ENCODE measurements at places on chromosomes 1 and 21.

DNA sequence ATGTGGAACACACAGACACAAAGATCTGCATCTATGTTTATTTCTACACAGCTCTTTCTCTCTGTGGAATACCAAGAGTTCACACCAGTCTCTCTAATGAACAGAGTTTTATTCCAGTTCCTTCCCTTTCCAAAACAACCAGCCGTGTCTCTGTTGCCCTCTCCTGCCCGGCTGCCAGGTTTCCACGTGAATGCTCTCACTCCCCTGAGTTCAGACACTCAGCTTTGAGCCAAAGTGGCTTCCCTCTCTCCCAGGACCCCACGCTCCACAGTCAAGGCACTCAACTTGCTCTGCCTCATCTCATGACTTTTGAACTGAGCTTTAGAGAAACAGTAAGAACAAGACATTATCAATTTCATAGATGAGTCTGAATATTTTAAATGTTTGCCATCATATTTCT, 488.9 kb downstream of the SMYD3 start:
- no peak for DNase-seq

DNA sequence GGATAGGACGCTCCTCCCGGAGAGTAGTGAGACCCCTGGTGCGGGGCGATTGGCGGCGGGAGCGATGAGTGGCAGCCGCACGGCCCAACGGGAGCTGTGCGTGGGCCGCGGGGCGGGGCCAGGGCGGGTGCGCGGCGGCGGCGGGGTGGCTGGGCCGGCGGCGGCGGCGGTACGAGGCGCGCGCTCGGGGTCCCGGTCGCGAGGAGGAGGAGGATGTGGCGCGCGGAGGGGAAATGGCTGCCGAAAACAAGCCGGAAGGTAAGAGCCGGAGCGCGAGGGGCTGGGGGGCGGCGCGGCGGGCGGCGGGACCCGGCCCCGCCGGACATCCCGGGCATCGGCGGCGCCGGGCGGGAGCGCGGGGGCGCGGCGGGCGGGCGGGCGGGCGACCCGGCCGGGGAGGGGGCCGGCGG, at the start of gene CAMTA1:
Gene CAMTA1 (plus strand): TSS at position 137 of the 410 bp plus-strand sequence. CDS start 77 bp downstream, at position 214.
- no peak for DNase-seq

- no peak for DNase-seq
These were observed 750 bp downstream of the RHOU start for GRCh38 chr1:228735871-228736586.

- DNase-seq = no peak
These were observed 1.4 kb downstream of the CXADR start for GRCh38 chr21:17514124-17514845.

GRCh38 chr1:6905331-6905730, 120.1 kb downstream of the CAMTA1 start:
- no peak for DNase-seq

DNA sequence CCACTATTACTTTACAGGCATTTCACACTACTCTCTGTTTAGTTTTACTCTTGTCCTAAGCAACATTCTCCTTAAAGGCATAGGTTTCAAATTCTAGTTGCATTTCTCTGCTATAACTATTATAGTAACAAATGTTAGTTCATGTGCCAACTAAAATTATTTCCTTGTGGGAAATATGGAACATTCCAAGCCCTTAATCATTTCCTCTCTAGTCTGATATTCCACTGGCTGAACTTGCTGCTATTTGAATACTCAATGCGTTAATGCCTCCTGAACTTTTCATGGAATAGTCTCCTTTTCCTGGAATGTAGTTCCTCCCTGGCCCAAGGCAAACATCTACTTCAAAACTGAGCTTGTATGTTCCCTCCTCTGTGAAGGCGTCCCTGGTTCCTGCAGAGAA, 19.3 kb upstream of the TBX19 start:
- no peak for DNase-seq

- no peak for DNase-seq
These were observed 27.0 kb upstream of the C1orf159 start for GRCh38 chr1:1142844-1143243.

GRCh38 chr1:221192055-221192454, 312.8 kb downstream of the HLX start:
- no peak for DNase-seq

- no peak for DNase-seq
These were observed 499 bp upstream of the CRTC2 start for GRCh38 chr1:153958961-153959260.

DNA sequence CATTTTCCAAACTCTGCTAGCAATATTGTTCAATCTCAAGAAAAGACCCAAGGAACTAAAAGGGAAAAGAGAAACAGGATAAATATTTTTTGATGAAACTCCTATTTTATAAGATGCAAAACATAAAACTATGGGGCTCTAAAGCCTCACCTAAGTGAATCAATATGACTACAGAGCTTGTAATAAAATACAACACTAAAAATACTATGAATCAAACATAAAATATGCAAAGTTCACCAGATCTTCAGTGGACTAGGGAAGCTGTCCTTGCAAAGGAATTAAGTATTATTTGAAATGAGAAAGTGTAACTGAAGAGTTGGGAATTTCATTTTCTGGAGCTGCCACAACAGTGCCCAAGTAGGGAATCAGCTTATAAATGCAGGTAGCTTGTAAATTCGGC, 124.5 kb downstream of the CRB1 start:
- DNase-seq = no peak

GRCh38 chr1:159845751-159846629, 16.5 kb downstream of the VSIG8 start:
- DNase-seq = no peak

GRCh38 chr1:160136121-160136925, 15.1 kb upstream of the ATP1A4 start:
- DNase-seq = no peak

DNA sequence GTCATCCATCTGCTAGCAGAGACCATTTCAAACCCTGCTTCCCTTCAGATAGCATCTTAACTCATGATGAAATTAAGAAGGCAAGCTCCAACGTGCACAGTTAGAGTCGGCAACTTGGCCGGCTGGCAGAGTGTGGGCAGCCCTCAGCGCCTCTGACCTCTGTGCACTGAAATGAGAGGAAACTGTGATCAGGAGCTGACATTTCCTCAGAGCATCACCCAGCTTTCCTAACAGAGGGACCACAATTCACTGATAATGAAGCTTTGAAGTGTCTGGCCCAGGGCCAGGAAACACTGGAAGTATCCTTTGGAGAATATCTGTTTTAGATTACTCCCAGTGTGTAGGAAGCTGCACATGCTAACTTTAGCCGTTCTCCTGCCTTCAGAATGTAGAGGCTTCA, 145.0 kb upstream of the ZC3H11B start:
- no peak for DNase-seq

DNA sequence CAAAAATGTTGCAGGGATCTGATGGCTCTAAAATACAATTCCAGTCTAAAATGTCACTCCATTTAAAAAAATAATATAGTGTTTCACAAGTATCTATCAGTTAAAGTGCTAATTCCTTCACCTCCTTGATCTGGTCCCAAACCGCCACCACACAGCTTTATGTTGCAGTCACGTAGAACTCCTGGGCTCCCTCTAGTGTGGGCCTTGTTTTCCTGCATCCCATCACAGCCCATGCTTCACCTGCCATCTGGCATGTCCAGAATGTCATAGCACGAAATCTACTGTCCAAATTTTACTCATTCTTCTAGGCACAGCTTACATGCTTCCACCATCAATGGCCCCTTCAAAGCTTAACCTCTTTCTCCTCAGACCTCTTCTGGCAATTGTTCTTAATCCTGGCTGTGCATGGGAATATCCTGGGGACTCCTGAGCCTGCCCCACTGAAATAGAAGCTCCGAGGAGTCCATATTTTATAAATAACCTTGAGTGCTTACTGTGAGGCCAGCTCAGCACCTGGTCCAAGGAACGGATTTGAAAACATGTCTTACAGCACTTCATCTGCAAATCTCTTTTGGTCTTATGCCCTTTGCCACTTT, 15.5 kb downstream of the FYB2 start:
- no peak for DNase-seq

- no peak for DNase-seq
These were observed 53.9 kb downstream of the SELENOF start for GRCh38 chr1:86860020-86860419.

DNA sequence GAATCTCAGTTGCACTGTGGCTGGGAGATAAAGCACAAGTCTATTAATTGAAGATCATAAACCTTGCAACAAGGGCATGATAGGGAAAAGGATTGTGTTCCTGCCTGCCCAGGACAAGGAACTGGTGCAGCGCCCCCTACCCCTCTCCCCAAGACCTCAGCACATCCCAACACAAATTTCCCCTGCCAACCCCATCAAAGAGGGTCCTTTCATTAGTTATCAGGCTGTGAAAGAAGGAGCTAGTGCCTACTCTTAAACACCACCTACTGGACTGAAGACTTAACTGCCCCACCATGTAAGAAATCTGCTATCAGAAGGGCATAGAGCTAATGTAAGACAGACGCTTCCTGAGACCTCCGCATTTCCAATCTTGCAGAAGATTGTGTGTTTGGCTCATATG, 372.6 kb downstream of the AGBL4 start:
- DNase-seq = no peak

DNA sequence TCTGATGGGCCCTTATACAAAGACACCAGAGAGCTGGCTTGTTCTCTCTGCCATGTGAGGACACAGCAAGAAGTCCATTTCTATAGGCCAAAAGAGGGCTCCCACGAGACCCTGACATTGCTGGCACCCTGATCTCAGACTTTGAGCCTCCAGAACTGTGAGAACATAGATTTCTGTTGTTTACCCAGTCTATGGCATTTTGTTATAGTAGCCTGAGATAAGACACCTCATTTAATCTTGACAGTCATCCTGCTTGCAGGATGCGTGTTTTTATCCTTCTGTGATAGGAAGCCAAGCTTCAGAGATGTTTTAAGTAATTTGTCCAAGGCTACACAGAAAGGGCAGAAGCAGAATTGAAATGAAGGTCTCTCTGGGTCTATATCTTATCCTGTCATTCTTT, 138.8 kb upstream of the HOOK1 start:
- DNase-seq = no peak

- no peak for DNase-seq
These were observed 3.3 kb downstream of the RSRP1 start for GRCh38 chr1:25243907-25244306.

DNA sequence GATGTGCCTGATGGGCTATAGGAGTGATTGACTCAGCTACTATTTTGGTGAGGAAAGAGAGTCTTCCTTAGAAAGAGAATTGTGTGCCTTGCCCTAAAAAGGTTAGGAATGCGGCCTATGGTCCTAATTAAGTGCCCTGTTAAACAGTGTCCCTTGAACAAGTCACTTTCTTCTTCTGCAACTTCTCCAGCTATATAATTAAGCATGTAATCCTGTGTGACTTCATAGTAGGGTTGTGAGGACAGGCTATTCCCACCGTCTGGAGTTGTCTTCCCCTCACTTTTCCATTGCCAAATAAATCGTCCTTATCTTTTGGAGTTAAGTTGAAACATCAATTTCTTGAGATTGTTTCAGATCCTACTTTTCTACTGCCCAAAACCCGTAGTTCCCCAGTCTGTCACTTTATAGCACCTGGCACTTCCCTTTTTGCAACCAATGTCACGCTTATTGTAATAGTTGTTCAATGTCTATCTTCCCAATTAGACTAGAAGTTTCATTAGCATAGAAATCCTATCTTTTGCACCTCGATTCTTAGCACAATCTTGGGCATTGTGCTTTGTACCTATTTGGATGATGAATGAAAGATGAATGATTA, 27.6 kb upstream of the SLC16A1 start:
- DNase-seq = no peak

DNA sequence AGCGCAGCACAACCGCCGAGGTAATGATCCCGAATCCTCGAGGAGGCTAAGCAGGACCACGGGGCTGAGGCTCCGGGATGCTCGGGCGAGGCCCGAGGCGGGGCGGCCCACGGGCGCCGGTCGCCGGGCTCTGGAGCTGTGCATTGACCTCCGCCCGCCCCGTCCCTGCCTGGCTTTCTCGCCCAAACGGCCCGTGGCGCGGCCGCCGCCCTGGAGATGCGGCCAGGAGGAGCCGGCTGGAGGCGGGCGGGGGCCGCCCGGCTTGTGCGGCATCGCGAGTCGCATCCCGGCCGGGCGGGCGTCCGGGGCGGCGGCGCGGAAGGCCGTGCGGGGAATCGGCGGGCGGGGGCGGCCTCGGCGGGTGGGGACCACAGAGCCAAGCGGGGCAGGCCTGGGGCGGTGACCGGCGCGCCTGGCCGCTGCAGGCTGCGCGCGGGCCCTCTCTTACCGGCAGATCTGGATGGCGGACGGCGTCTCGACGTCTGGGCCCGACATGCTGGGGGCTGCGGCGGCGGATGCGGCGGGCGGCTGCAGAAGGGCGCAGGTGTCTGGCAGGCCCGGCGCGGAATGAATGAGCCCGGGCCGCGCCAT, 663 bp downstream of the ACOT7 start:
- no peak for DNase-seq

GRCh38 chr1:209802117-209802779, 3.7 kb downstream of the IRF6 start:
- no peak for DNase-seq

- DNase-seq = no peak
These were observed 72.6 kb downstream of the MDM4 start for GRCh38 chr1:204588826-204589225.

DNA sequence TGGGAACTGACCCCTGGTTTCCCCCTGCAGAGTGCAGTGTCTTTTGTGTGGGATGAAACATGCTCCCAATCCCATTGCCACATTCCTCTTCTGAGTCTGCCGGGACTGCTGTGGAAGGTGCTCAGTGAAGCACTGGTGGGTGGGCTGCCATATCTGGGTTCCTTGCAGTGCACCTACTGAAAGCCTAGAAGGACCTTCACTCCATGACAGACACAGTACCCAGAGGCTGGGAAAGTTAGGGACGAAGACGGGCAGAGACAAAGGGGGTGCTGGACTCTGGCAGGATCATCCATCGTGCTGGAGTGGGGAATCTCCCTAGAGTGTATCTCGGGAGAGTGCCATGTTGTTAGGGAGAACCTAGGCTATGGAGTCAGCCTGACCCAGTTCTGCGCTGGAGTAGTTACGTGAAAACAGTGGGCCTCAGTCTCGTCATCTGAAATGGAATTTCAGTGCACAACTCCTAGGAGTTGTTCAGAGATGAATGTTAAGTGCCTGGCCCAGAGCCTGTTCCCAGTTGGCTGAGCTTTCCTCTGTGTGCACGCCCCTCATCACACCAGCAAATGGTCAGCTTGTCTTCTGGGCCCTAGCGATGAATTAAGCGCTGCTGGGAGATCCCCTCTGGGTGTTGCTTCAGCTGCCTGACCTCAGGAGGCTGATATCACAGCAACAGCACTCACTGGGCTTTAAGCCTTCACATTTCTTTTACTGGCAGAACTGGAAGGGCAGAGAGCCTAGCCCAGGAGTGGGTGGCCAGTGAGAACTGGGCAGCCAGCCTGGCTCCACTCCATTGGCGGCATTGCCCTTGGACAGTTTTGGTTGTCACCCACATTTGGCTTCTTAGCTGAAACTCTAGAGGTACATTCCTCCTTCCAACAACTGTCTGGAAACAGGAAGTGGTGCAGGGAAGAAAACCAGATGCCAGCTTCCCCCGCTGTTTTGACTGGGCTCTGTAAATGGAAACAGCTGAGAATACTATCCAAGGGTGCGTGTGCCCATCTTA, 479.8 kb upstream of the VAMP3 start:
- DNase-seq = no peak

- no peak for DNase-seq
These were observed 36.8 kb downstream of the MAB21L3 start for GRCh38 chr1:116147972-116148371.

Measured in thymus (tissue), 14 donors.